ENCODE measurements at places on chromosomes 4 and X. TPM values are rescaled to one million over a fixed set of nuclear protein-coding genes. Genes with fewer than 3 reads are reported as not detected.

DNA sequence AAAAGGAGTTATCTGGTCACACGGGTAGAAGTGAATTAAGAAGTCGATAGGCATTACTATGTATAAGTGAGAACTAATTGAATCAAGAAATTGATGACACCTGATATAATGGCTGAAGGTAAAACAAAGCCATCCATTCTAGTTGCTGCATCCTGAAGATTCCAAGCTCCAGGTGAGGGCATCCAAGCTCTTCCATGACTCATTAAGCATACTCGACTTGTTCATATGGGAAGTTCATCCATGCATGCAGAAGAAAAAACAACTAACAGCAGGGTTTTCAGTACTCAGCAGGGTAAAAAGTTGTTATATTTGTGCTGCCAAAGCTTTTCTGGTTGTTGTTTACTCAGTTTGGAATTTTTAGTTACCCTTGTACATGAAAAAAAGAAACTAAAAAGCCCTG, 508.0 kb upstream of the CXorf51A start:
- DNase-seq, result no peak

DNA sequence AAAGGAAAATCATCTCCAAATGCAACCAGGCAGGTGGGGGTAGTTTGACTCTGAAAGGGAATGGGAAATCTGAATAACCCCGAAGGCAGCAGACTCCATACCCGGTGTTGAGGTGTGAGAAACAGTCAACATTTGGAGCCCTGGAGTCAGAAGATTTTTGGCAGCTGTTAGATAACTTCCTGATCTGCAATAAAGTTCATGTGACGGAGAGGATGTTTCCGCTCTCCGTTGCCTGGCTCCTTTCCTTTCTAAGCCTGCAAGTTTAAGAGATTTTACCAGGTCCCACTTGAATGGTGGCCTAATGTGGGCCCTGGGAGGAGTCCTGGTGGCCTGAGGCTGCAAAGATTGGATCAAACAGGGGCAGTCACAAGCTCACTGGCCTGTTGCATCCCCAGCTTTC, 27.7 kb downstream of the HAND2 start:
- DNase-seq, result no peak

- DNase-seq, result no peak
Measured at GRCh38 chr4:175784986-175785525, 27.0 kb downstream of the GPM6A start.

- DNase-seq, result peak; percentile 38
Measured at GRCh38 chrX:39445336-39445735, 644.1 kb downstream of the MID1IP1 start.

DNA sequence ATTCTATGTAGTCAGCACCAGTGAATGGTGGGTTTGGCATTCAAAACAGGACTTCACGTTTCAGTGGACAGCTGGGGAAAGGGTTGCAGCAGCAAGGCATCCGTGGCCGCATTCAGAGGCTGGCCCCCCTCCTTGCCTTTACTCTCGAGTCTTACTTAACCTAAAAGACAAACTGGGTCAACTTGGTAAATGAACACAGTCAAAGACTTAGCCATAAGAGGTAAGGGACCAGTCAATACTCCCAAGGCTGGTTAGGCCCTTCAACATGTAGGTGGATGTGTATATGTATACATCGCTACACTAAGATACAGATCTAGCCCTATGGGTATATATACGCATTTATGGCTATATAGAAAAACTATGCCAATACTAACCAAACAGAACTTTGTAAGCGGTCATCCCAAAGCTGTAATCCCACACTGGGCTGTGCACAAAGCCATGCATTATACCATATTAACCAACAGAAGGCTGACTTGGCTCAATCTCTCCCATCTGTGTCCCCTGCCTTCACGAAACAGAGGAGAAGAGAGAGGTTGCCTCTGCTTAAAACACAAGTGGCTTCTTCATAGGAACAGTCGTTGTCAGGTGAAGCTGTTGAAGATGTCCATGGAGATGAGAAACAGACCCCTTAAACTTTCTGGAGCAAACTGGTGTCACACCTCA, 61.9 kb downstream of the TSC22D3 start:
- DNase-seq, result peak; percentile 60

- no peak for DNase-seq
Measured at GRCh38 chr4:2300431-2301224, 38.7 kb upstream of the MXD4 start.

DNA sequence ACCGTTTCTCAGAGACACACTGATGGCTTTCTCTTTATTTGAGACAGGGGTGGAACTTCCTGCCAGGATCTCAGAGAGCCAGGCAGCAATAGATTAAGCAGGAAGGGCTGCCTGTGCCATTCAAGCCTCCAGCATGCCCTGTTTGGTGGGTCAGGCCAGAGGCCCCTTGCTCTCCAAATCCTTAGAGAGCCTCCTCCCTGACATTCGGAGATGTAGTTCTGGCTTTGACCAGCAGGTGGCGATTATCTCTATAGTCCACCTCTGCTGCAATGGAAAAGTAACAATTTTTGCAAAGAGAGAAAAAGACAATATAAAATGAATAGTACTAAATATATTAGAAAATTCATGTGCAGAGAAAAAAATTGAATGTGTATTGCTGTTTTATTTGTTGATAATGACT, 93.9 kb downstream of the NXF2B start:
- DNase-seq, result peak; percentile 51

- no peak for DNase-seq
Measured at GRCh38 chrX:71660562-71661416, 6.6 kb upstream of the LOC101059915 start.

- DNase-seq, result no peak
Measured at GRCh38 chr4:16573206-16573605, 325.2 kb downstream of the LDB2 start.

GRCh38 chrX:12138361-12139313, at the start of gene FRMPD4:
FRMPD4 (plus strand) TSS chrX:12138473; CDS start chrX:12138972, 499 bp downstream.
- no peak for DNase-seq

DNA sequence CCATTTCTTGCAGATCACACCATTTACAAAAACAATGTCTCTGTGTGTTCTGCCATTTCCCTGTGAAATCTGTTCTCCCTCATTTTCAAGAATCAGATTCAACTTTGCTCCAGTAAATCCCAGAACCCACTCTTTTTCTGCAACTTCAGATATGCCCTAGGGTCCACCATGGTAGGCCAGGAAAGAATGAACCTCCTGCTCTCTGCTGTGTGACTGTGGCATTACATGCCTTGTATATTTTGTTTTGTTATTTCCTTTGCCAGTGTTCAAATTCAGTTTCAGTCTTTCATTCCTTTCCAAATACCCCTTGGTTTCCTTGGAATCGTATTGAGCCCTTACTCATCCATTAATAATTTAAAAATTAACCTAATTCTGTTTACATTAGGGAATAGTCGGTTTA, 290.2 kb upstream of the VCX start:
- no peak for DNase-seq

DNA sequence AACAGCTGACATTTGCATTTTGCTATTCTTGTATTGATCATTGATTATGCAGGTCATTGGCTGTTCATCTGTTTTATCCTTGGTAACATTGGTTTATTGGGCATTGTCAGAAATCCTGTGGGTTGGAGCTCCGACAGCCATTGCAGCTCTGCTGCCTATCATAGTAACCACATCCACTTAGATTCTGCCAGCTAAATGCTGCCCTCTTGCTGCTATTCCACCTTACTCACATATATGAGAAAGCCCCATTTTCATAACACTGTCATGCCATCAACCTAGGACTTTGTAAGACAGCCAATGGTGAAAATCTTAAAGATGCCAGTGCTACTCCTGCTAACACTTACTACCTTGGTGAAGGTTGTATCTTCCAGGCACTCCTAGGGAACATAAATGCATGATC, 187.3 kb upstream of the CXCL13 start:
- no peak for DNase-seq

DNA sequence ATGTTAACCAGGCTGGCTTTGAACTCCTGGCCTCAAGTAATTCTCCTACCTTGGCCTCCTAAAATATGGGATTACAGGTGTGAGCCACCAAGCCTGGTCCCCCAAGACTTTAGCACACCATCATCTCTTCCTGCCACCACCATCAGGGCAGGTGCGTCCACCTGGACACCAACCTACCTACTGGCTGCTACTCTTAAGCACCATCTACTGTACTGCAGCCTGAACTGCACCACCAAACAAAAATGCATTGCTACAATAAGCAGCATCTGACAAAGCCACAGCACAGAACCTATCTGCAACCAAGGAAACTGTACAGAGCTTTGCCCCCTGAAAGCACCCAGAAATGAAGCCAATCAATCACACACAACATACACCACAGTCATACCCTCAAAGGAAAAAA, 139.7 kb downstream of the EFHC2 start:
- no peak for DNase-seq

GRCh38 chr4:1031956-1032795, 20.8 kb downstream of the FGFRL1 start:
- DNase-seq, result no peak

- no peak for DNase-seq
Measured at GRCh38 chr4:3869174-3869572, 103.0 kb downstream of the ADRA2C start.

- no peak for DNase-seq
Measured at GRCh38 chr4:80322716-80323115, 12.8 kb upstream of the CFAP299 start.

DNA sequence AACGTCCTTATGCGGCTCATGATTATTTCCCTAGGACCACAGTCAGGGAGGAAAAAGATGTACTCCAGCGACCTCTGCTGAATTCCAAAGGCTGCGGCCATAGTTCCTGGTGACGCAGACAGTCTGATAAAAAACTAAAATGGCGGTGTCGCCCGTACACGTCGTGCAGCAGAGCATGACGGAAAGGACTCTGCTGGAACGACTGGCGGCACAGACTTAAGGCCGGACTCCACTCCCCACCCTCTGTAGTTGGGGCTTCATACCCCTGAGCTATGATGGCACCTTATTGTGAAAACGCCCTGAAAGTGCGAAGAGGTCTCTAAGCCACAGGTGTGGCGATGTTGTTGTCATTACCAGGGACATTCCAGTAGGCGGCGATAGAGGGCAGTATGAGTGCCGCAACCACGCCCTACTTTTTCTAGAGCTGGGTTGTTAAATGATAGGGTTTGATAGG, 90.0 kb upstream of the EDA2R start:
- DNase-seq, result peak; percentile 60

DNA sequence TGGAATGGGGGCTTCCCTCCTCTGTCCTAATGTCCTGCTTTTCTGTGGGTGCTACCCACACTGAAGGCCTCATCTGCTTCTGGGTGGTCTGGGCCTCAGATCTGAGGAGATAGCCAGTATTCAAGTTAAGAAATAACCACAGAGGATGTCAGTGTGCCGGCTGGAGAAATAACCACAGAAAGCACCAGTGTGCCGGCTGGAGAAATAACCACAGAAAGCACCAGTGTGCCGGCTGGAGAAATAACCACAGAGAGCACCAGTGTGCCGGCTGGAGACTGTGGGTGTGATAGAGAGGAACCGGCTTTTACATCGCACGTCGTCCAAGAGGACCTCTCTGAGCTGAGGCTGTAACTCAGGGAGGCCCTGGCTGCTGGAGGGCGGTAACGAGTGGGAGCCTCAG, 65.7 kb upstream of the PSAPL1 start:
- DNase-seq, result no peak

- no peak for DNase-seq
Measured at GRCh38 chr4:151951671-151952050, 190.9 kb upstream of the GATB start.

DNA sequence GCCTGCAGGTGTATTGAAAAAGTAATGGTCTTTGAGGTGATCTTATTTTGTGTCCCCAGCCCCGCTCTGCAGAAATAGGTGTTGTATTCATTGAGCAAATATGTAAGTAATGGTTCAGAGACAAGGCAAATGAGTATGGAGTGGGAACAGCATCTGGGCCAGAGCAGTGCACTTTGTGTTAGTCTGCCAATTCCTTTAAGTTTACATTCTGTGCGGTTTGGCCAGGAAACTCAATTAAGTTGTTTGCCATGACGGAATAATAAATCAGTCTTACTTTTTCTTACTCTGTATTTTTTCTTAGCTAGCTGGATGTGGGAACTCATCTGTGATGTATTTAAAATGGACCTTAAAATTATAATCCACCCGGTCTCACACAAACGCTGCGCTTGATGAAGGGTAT, 12.6 kb downstream of the DCLK2 start:
- DNase-seq, result no peak

DNA sequence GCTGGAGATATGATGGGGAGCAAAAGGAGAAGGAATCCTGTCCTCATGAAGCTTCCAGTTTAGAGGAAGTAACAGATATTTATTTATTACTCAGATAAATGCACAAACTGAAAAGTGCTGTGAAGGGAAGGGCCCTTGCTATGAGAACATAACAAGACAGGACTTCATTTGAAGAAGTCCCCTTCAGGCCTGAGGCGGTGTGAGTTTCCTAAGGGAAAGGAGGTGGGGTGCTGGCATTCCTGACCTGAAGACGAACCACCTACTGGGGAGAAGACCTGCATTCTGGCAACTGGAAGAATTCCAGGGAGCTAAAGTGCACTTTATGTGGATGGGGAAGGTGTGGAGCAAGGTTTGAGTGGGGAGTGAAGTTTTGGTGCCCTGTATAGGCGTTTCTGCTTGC, 15.9 kb upstream of the SPARCL1 start:
- DNase-seq, result no peak

MAGEB6B gene
- total RNA-seq, result not detected

UPF3B gene
- total RNA-seq, result 12.1 TPM

KIT gene
- total RNA-seq, result 2.4 TPM

ABCG2 gene
- total RNA-seq, result 0.44 TPM

RAB33A gene
- total RNA-seq, result 9.7 TPM

MEPE gene
- total RNA-seq, result not detected

SPON2 gene
- total RNA-seq, result 7.2 TPM

Data from CD4-positive, alpha-beta memory T cell (primary cell).